ENCODE measurements at places on chromosomes 1 and 21. TPM values are rescaled to one million over a fixed set of nuclear protein-coding genes. Genes with fewer than 3 reads are reported as not detected.
A peak's percentile ranks its signal among the peaks of the same experiment; 100 is the strongest.

- no peak overlapping the region for H3K4me3 ChIP-seq
- H3K4me1 ChIP-seq: peaks cover 56% of the 10 kb centered on the region
- H3K27ac ChIP-seq: peak overlapping the region; percentile 3
- DNase-seq: no peak
- peaks cover 5% of the 10 kb centered on the region for H3K36me3 ChIP-seq
- H3K27me3 ChIP-seq: no peaks in the 10 kb centered on the region
These were observed 157.7 kb downstream of the TOMM20 start for GRCh38 chr1:234970731-234971476.

RHBG gene
- not detected for total RNA-seq

- no peaks in the 10 kb centered on the region for H3K4me1 ChIP-seq
- H3K27me3 ChIP-seq: no peaks in the 10 kb centered on the region
- no peak overlapping the region for H3K4me3 ChIP-seq
These were observed 33.9 kb downstream of the OLFML2B start for GRCh38 chr1:161989786-161990185.

- H3K27me3 ChIP-seq: no peaks in the 10 kb centered on the region
- no peak overlapping the region for H3K27ac ChIP-seq
- no peaks in the 10 kb centered on the region for H3K36me3 ChIP-seq
- H3K4me1 ChIP-seq: no peaks in the 10 kb centered on the region
- no peak for DNase-seq
These were observed 29.6 kb upstream of the LRRC8D start for GRCh38 chr1:89791064-89791726.

DNA sequence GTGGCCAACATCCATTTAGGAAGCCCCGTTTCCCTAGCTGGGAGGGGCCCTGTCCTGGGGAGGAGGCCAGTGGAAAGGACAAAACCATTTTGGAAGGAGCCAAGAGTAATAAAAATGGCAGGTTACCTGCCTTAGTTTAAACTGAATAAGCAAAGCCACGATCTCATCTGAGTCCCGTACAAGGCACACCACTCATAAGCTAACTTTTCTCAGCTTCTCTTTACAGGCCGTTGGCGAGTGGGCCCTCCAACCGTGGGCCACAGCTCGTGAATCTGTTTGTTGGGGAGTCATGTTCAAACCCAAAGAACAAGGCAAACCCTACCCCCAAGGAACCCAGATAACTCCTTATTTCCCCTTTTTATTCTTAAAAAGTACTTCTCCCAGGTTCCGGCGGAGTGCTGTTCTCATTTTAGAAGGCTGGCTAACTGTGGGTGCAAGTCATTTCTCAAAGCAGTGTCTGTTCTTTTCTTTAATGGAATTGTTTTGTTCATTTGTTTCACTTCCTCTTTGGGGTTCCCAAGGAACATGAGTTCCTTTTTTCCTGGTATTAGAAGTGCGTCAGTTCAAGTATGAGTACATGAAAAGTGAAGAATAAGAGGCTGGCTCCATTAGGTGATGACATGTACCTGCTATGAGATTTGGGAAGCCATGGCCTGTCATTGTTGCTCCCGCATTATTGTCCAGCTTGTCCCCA, 89.0 kb downstream of the PSMG1 start:
- no peaks in the 10 kb centered on the region for H3K27me3 ChIP-seq
- H3K36me3 ChIP-seq: no peaks in the 10 kb centered on the region
- no peak overlapping the region for H3K27ac ChIP-seq
- no peak for DNase-seq

SGIP1 gene
- total RNA-seq: not detected

GRCh38 chr1:70194601-70195000, 10.8 kb downstream of the LRRC40 start:
- no peaks in the 10 kb centered on the region for H3K4me1 ChIP-seq
- H3K27ac ChIP-seq: no peak overlapping the region
- H3K4me3 ChIP-seq: no peak overlapping the region
- H3K27me3 ChIP-seq: no peaks in the 10 kb centered on the region

Data from activated CD8-positive, alpha-beta T cell treated with anti-CD3 and anti-CD28 coated beads, Interleukin-2, amount 10 ng/mL, durations not matched to agents 7 days and 5 days (primary cell).